Lung microvascular endothelial cell (primary cell): ENCODE measurements at places on chromosomes 4 and X.

DNA sequence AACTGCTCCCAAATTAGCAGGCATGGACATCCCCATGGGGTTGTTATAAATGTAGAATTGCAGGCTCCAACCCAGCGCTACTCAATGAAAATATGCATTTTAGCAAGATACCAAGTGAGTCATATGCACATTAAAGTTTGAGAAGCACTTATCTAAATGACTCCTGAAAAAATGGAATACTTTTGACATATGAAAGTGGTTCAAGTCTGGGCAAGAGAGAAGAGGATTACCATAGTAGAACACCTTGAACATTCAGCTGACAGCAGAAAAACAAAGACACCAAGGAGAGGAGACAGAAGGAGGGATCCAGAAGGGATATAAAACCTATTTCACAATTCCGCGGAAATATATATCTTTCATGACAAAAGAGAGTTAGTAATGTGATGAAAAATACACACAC is 63.2 kb upstream of the CT83 start:
- DNase-seq: no peak

GRCh38 chr4:151649479-151649878 is 111.3 kb downstream of the GATB start:
- no peak for DNase-seq

DNA sequence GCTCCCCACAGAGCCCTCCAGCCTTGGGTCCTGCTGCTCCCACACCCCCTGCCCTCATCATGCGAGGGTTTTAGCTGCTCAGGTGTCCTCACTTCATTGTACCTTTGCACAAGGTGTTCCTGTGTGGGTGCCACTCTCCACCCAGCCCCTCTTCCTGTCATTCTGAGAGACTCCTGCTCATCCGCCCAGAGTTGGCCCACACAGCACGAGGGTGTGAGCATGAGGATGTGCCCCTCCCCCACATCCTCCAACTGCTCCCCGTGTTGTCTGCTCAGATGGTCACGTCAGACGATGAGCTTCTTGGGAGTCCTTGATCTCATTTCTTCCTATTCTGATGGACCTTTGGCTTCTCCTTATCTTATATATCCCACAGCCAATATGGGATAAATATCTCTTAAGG is 53.2 kb downstream of the HTT-AS start:
- DNase-seq: no peak

GRCh38 chr4:147942729-147943128 is 210.8 kb downstream of the ARHGAP10 start:
- no peak for DNase-seq

DNA sequence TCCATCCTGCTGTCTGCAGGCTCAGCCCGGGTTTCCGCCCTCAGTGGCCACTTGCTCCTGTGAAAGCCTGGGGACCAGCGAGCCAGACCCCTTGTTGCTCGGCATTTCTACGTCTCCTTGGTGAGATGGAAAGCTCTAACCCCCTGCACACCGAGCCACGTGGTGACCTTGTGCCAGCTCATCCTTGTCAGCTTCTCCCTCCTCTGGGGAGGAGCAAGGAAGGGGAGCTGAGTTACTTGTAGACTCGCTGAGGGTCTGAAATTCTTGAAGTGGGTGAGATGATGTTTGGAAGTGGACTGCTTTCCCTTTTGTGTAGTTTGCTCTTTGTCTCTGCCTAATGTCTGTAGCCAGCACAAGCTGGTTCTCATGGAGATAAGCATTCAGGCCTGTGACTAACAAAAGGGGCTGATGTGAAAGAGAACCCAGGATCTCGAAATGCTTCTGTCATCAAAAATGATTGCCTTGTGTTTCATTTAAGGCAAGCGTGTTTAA is 29.3 kb downstream of the RGS12 start:
- no peak for DNase-seq

- no peak for DNase-seq
These were observed 82.7 kb downstream of the TENM3 start for GRCh38 chr4:182325848-182326255.

DNA sequence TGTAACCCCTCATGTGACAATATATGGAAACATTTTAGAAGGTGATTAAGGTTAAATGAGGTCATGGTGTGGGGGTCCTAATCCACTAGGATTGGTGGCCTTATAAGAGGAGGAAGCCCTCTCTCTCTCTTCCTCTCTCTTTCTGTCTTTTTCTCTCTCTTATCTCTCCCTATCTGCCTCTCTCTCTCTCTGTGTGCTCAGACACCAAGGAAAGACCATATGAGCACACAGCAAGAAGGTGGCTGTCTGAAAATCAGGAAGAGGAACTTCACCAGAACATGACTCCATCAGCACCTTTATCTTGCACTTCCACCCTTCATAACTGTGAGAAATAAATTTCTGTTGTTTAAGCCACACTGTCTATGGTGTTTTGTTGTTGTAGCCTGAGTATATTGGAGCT is 1472.2 kb downstream of the PCDH7 start:
- DNase-seq: no peak

- no peak for DNase-seq
These were observed 15.3 kb upstream of the TASL start for GRCh38 chrX:30592831-30593230.

DNA sequence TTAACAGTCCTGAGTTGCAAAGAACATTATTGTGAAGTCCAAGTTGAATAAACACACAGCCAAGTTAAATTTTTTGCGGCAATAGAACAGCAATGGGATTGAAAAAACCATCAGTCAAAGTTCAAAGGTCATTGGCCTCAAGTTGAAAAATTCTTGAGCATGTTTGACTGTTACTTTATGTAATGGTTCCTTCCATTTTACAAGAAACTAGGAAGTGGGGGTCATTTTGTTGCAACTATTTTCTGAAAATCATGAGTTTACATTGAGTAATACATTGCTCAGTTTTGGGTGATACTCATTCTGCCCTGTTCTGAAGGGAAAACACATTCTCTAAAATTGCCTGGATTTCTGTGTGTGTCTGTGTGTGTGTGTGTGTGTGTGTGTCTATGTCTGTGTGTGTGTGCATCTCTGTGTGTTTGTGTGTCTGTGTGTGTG is 5.2 kb upstream of the IRF2 start:
- DNase-seq: no peak

DNA sequence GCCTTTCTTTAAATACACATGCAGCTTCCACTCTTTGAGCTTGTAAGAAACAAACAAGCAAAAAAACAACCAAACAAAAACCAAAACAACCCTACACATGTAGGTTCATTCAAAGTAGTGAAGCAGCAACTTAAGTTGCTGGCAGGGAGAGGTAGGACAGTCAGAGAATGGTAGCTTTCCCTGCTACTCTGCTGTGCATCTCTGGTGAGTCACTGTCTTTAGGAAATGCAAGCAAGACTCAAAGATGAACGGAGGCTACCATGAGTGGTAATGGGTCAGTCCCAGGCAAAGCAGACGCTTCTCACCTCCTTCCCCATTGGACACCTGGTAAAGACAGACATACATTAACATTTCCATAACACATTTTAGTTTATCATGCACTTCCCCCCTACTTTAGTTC is 43.2 kb downstream of the PGRMC2 start:
- DNase-seq: no peak

DNA sequence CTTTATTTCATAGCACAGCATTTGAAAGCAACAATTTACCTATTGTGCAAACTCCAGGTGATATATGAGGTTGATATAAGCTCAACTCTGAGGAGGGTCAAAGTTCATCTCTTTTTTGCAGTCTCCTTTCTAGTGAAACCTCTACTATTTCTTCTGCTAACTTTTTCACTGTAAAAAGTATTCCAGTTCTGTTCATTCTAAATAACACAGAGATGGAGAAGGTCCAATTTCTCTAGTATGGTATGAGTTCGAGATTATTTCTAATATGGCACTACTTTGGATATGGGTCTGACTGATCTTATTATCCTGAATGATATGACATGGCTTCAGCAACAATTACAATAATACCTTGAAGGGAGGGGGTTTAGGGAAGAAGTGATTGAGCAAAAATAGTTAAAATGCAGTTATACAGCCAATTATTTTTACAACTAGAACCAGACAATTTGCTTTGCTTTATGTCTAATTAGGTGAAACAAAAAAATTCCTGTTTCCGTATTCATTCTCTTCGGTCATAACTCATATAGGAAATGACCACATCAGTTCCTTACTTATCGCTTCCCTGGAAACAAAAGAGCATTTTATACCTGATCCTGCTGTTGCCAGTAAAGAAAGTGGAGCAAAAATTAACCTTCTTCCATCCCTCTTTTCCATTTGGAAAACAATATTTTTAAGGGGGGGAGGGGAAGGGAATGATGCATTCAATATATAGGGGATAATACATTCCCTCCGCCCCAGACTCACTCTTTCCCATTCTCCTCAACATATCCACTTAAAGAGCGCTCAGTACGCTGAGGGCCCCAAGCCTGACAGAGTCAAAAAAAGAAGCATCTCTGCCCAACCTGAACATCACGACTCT is 1.0 kb downstream of the TBC1D9 start:
- DNase-seq: peak; percentile 56

GRCh38 chr4:165201806-165202205 is 5.6 kb upstream of the KLHL2 start:
- DNase-seq: no peak

- no peak for DNase-seq
These were observed 125.0 kb downstream of the BMPR1B start for GRCh38 chr4:94882756-94883155.

- peak; percentile 59 for DNase-seq
These were observed 123.3 kb upstream of the TBL1X start for GRCh38 chrX:9341291-9342201.

DNA sequence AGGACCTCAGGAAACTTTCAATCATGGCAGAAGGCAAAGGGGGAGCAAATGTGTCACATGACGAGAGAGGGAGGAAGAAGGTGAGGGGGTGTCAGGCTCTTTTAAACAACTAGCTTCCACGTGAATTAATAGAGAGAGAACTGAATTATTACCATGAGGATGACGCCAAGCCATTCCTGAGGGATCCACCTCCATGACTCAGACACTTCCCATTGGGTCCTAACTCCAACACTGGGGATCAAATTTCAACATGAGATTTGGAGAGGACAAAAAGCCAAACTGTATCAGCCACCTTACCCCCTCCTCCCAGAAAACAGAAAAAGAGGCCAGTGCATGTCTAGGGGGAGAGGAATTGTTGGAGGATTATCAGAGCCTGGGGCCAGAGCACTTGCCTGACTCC is 40.4 kb upstream of the LAS1L start:
- DNase-seq: no peak

- no peak for DNase-seq
These were observed 5.5 kb upstream of the NXF3 start for GRCh38 chrX:103098488-103098887.
